ENCODE measurements at places on chromosomes 7 and 10. TPM values are rescaled to one million over a fixed set of nuclear protein-coding genes. Genes with fewer than 3 reads are reported as not detected.
A peak's percentile ranks its signal among the peaks of the same experiment; 100 is the strongest.

- H3K36me3 ChIP-seq = no peaks in the 10 kb centered on the region
- H3K4me1 ChIP-seq = no peaks in the 10 kb centered on the region
- DNase-seq = no peak
- H3K27me3 ChIP-seq = no peaks in the 10 kb centered on the region
- no peak overlapping the region for H3K4me3 ChIP-seq
Observed at GRCh38 chr10:123786306-123786705, 105.3 kb downstream of the CPXM2 start.

DNA sequence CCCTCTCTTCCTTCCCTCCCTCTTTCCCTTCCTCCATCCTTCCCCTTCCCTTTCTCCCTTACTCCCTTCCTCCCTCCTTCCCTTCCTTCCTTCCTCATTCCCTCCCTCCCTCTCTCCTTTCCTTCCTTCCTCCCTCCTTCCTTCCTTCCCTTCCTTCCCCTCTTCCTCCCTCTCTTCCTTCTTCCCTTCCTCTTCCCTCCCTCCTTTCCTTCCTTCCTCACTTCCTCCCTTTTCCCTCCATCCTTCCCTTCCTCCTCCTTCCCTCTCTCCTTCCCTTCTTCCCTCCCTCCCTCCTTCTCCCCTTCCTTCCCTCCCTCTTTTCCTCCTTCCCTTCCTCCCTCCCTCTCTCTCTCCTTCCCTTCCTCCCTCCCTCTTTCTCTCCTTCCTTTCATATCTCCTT, 12.7 kb upstream of the SLC18A2 start:
- no peaks in the 10 kb centered on the region for H3K4me1 ChIP-seq
- no peaks in the 10 kb centered on the region for H3K27me3 ChIP-seq
- H3K27ac ChIP-seq = no peak overlapping the region
- no peaks in the 10 kb centered on the region for H3K36me3 ChIP-seq
- no peak overlapping the region for H3K4me3 ChIP-seq

GRCh38 chr10:89393898-89394297, 1.5 kb downstream of the IFIT1 start:
- H3K27ac ChIP-seq = no peak overlapping the region
- H3K36me3 ChIP-seq = no peaks in the 10 kb centered on the region
- peak overlapping the region; percentile 35 for H3K4me3 ChIP-seq
- H3K4me1 ChIP-seq = peaks cover 19% of the 10 kb centered on the region
- no peaks in the 10 kb centered on the region for H3K27me3 ChIP-seq

- no peaks in the 10 kb centered on the region for H3K36me3 ChIP-seq
- H3K4me1 ChIP-seq = no peaks in the 10 kb centered on the region
- no peak for DNase-seq
- H3K4me3 ChIP-seq = no peak overlapping the region
- no peak overlapping the region for H3K27ac ChIP-seq
Observed at GRCh38 chr10:114613237-114613979, 44.7 kb downstream of the ABLIM1 start.

Gene TET1
- total RNA-seq = 2.5 TPM
